ENCODE measurements at places on chromosomes 16 and 17.

- DNase-seq: no peak
Observed at GRCh38 chr17:4622375-4622774, 19.1 kb downstream of the ALOX15 start.

GRCh38 chr17:4886830-4887229 is 12.5 kb upstream of the C17orf107 start:
- DNase-seq: no peak

DNA sequence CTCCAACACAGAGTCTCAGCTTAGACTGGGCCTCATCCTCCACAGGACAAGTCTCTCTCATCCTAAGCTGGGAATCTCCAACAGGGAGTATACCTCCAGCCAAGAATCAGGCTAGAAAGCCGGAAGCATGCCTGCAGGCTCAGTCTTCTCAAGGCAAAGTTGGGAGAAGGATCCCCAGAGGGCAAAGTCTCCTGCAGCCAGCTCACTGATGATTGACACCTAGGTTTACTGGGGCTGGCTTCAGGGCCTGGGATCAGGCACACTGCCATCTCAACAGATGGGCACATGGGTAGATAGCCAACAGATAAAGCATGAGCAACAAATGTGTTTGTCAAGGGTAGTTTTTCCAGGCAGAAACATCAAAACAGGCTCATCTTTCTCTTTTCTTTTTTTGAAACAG is 56.1 kb upstream of the TOX3 start:
- no peak for DNase-seq

DNA sequence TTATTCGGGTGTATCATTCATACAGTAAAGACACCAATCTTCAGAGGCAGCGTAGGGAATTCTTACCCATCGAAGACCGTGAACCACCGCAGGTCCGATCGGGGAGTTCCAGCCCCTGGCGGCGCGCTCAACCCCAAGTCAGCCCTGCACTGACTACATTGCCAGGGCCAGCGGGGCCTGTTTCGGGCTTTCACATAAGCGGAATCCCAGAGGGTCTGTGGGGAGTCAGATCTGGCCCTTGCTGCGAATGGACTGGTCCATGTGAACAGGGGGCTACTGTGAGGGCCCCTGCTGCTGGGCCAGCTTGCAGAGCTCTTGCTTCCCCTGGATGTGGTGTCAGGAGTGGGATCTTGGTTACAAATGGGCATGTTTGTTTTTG is 7.6 kb downstream of the PDE6G start:
- DNase-seq: no peak

All from stimulated activated CD8-positive, alpha-beta memory T cell treated with anti-CD3 and anti-CD28 coated beads, Interleukin-15, amount 100 ng/mL, for 4 hours (primary cell).